ENCODE measurements at places on chromosomes 3 and 15. TPM values are rescaled to one million over a fixed set of nuclear protein-coding genes. Genes with fewer than 3 reads are reported as not detected.
A peak's percentile ranks its signal among the peaks of the same experiment; 100 is the strongest.

The ANP32A gene
- total RNA-seq = 180 TPM

The CLASP2 gene
- 70.1 TPM for total RNA-seq

DNA sequence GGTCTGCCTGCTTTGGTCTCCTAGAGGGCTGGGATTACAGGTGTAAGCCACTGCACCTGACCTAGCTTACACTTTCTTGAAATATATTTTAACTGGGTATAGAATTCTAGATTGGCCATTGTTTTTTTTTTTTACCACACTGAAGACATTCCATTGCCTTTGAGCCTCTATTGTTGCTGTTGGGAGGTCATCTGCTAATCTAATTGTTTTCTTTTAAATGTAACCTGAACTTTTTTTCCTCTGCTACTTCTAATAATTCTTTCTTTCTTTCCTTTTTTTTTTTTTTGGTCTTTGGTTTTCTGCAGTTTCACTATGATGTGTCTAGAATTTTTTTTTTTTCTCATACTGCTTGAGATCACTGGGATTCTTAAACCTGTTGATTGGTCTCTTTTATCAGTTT is 28.1 kb downstream of the ERICH6 start:
- no peak for DNase-seq

The LIPC gene
- total RNA-seq = 0.62 TPM

DNA sequence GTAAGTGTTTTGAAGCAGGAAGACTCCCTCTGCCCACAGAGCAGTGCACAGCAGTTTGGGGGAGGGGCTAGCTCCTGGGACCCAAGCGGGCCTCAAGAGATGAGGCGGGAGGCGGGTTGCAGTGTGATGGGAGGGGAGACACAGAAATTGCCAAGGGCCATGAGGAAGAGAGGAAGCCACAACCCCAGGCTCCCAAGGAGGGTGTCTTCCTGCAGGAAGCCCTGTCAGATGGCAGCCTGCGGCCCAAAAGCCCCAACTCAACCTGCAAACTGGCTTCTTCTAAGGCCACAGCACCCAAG is 7.3 kb upstream of the ISLR2 start:
- no peak for DNase-seq

DNA sequence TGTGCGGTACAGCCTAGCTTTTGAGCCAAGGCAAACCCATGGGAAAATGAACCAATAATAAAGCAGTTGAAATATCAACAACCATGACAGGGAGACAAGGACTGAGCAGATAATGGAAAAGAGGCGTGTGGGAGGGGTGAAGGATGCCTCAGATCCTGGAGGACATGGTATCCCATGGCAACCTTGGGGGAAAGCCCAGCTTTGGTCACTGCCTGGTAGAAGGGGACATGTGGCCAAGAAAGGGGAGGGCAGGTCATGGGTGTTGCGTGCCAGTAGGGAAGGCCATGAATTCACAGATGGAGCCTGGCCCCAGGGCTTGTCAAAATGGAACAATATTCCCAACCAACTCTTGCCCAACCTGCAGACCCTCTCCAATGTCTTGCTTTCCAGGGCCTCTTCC is 140.5 kb upstream of the SMAD3 start:
- DNase-seq = no peak

DNA sequence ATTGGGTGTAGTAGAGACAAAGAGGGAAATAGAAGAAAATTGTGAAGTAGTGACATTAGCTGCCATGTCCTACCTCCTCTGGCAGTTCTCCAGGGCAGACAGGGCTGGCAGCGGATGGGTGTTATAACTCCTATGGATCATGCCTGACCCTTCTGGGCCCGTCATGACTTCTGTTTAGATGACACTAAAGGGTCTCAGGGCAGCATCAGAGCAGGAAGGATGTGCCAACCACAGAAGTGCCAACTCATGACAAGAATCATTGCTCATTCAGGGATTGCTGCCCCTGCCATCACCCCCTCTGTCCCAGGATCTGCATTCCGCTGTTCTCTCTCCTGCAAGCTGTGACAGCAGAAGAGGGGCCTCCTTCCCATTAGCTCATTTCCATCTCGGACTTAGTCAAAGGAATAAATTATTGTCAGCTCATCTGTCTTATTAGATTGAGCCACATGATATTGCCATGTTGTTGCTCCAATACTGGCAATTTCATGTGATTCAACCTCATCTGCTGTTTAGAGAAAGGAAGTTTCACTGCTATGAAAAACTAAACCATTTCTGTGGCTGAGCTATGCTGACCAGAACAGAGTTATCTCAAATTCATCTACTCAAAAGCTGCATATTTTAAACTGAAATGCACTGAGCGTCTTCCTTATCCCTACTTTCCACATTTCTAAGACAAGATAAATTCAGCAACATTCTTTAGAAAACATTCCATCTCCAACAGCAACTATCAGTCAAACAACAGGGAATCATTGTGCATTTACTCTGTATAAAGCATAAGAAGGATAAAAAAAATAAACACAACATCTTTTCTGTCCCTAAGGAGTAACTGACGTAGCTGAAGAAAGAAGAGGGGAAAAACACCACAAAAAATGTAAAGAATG is 271.6 kb downstream of the FHIT start:
- DNase-seq = no peak

DNA sequence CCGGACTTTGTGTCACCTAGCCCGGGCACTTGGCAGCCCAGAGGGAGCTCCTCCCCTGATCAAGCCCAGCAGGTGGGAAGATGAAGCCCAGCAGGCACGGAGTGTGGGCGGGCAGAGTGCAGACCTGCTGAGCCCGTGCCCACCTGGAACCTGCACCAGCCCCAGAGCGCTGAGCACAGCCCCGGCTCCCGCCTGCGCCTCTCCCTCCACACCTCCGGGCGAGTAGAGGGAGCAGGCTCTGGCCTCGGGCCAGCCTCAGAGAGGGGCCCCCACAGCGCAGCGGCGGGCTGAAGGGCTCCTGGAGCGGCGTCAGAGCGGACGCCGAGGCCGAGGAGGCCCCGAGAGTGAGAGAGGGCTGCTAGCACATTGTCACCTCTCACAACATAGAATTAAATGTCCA is 257.7 kb downstream of the VGLL3 start:
- no peak for DNase-seq

The CELSR3 gene
- 0.22 TPM for total RNA-seq

The CCR8 gene
- total RNA-seq = not detected

- no peak for DNase-seq
These were observed 31.5 kb upstream of the TM4SF4 start for GRCh38 chr3:149442851-149443544.

- DNase-seq = no peak
These were observed 23.5 kb downstream of the ZNF80 start for GRCh38 chr3:114213627-114214541.

DNA sequence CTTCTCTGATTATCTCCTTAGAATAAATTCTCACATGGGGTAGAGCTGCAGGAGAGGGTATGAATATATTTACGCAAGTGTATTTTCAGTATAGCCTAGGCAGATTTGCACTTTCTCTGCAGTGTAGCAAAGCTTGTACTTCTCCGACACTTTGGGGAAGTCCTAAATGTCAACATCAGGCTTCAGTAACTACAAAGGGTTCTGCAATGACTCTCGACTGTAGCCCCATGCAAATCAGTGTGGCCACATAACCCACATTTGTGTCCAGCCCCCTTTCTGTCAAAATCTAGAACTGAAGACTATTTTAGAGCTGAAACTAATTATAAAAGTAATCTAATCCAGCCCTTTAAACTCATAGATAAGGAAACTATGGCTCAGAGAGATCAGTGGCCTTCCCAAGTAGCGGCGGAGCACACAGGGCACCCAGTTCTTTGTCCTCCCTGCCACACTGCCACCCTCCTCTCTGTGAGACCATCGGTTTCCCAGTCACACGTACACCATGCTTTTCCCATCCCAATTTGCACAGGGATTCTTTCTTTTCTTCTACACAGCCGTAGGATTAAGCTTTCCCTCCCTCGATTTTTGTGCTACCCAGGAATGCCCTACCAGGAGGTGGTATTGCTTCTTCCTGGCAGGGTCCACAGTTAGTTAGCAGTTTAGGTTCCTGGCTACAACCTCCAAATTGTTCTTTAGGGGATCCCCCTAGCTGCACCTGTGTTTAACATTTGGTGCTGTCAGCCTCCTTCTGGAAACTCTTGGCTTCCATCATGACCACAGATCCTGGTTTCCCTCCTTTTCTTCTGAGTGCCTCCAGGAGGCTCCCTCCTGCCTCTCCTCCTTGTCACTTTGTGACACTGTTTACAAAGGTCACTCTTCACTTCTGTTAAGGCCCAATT is 22.9 kb downstream of the MRAS start:
- DNase-seq = peak; percentile 53

GRCh38 chr15:72074335-72075060 is 43.5 kb downstream of the MYO9A start:
- no peak for DNase-seq

DNA sequence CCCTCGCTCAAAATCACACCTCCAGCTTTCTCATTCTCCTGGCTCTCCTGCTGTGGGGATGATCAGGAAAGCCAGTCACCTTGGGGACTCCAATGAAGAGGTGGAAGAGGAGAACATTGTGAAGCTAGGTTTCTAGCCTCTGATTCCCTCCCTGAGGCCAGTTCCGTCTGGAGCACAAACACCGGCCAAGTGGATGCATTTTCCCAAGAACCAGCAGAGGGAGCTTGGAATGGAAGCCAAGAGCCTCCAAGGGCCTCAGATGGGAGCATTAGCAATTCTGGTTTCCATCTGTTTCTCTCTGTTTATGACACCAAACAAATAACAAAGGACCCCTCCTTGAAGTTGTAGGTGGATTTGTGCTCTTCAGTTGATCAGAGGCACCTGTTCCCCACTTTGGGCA is 40.6 kb upstream of the NMNAT3 start:
- DNase-seq = no peak

DNA sequence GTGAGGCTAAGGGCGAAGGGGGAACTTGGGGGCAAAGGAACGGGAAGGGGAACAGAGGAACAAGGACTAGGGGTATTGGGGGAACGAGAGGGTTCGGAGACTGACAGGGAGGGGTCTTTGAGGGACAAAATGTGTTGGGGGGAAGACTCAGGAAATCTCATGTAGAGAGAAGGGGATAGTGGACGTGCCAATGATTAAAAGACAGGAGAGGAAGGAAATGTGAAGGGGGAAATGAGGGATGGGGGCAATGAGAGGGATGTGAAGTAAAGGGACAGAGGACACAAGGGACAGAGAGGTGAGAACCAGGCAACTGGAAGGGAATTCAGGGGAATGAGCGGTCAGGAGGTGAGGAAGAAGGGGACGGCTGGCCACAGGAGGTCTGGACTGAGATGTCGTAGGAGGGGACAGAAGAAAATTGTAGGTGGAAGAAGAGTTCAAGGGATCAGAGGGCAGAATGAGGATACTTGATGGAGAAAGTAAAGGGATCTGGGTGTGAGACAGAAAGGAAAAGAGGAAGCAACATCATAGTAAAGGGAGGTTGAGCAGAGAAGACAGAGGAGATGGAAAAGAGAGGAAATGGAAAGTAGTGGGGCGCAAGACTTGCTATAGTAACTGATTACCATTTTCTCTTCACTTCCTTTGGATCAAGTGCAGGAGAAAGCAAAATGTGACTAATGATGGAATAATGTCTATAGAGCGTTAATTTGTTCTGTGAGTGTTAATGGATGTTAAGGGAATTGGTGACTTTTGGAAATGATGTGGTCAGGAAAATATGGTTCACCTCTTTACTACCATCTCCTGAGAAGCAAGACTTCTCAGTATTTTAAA is 749 bp downstream of the RAB8B start:
- DNase-seq = no peak

The LRRIQ4 gene
- not detected for total RNA-seq

DNA sequence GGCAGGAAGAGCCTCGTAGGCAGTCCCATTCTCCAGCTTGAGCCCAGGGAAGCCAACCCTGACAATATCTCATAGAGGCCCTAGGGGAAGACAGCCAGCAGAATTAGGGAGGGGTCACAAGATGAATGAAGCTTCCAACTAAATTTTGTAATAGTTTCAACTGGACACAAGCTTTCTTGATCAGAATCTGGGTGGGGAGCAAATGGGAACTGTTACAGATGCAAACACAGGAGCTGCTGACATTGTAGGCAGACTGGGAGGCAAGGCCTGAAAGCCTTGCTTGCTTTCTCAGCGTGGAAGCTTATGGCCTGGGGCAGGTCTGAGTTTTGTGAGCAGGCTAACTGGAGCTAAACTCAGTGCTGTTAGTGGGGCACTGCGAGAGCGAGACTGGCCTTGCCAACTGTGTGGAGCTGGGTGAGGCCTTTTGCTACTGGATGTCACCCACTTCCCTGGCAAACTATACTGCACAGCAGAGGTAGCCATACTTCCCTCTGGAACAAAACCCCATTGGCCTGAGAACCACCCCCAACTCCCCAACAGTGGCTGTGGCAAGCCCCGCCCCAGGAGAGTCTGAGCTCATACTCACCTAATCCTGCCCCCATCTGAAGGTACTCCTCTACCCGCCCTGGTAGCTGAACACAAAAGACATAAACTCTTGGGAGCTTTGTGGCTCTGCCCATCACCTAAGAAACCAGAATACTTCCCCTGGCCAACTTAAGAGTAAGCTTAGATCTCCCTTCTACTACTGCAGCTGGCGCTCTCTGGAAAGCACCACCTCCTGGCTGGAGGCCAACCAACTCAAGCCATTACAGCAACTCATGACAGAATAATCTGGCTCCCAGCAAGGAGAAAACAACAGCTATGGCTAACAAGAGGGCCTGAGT is 42.9 kb downstream of the CFAP20DC start:
- no peak for DNase-seq

- DNase-seq = no peak
These were observed 158.2 kb upstream of the TSC22D2 start for GRCh38 chr3:150249779-150250470.

DNA sequence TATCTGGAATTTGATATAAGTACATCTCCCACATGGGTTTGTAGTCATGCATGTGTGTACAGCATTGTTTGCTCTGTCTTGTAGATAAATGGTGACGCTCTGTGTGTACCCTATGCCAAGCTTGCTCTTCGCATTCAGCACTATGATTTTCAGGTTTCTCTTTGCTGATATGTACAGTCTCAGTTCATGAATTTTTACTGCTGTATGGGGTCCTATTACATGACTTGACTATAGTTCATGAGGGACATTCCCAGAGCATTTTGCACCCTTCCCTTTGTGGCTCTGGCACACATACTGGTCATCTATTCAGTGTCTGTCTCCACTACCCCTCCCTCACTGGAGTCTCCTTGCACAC is 132.7 kb downstream of the EEFSEC start:
- DNase-seq = no peak

DNA sequence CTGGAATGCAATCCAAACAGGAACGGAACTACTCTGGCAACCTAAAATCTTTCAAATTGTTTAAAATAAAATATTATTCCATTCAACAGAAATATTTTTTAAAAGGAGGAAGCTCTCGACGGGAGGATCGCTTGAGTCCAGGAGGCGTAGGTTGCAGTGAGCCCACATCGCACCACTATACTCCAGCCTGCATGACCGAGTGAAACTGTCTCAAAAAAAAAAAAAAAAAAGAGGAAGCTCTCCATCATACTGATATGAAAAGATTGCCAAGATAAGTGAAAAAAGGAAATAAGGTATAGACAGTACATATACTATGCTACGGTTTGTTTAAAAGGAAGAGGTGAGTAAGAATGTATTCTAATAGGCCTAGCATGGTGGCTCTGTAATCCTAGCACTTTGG is 3.6 kb downstream of the RAD18 start:
- no peak for DNase-seq

Measured in cardiac septum (tissue), 1 donor.